ENCODE measurements at places on chromosomes 4 and X. TPM values are rescaled to one million over a fixed set of nuclear protein-coding genes. Genes with fewer than 3 reads are reported as not detected.

The TCEAL7 gene
- 74.0 TPM for total RNA-seq

The FGG gene
- not detected for total RNA-seq

The SPACA5 gene
- not detected for total RNA-seq

The RLIM gene
- 71.7 TPM for total RNA-seq

The PCYT1B gene
- 3.2 TPM for total RNA-seq

The STK32B gene
- 12.1 TPM for total RNA-seq

The PWWP3B gene
- 4.4 TPM for total RNA-seq

The GABRQ gene
- 1.5 TPM for total RNA-seq

The GATA1 gene
- not detected for total RNA-seq

DNA sequence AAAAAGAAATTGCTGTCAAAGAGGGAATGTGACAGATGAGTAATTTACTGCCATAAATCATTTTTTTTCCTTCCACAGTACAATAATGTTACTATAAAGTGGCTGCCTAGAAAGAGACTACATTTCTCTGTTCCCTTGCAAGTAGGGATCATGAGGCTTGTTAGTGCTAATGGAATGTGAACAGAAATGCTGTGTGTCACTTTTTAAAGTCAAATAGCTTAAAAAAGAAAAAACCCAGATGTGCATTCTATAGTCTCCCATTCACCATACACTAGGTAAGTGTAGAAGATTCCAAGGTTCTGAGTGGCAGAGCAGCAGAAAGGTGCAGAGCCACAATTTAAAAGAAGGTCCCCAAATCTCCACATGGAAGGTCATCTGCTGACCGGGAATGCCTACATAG is 328.4 kb downstream of the CAMK2D start:
- DNase-seq: no peak

DNA sequence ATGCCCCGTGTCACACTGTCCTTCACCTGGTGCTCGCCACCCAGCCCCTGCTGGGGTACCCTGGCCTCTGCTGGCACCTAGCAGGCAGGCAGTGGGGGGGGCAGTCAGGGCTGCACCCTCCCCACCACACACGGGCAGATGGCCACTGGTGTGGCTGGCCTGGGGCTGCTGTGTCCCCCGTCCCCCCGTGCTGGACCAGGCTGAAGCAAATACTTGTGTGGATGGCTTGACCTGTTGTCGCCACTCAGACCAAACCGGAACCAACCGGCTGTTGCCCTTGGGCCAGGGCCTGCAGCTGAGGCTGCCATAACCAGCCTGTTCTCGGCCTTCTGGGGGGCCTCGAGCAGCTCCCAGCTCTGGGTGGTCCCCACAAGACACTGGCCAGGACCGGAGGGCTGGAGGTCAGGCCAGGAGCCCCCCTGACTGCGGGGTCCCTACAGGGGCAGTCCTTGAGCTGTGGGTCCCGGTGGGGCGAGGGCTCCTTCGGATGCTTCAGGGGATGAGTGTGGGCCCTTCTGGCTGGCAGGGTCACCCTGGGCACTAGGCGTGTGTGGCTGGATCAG is 4.3 kb downstream of the FGFR3 start:
- no peak for DNase-seq

DNA sequence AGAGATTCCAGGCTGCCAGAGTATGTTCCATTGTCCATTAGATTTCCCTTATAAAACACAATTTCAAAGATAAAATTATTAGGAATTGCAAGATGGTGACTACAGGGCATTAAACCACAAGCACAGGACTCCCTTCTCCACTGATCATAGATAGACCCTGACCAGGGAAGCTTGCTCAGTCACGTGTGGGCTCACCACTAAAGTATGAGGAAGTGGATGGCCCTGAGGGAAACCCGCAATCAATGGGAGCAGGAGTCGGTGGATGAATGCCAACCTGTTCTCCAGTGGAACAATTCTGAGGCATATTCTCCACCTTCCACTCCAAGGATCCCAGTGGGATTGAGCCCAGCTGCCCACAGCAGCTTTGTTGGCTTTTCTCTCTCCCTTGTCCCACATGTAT is 515.7 kb downstream of the BCOR start:
- no peak for DNase-seq

- peak; percentile 36 for DNase-seq
Measured at GRCh38 chr4:159266981-159267868, 164.3 kb downstream of the RAPGEF2 start.

DNA sequence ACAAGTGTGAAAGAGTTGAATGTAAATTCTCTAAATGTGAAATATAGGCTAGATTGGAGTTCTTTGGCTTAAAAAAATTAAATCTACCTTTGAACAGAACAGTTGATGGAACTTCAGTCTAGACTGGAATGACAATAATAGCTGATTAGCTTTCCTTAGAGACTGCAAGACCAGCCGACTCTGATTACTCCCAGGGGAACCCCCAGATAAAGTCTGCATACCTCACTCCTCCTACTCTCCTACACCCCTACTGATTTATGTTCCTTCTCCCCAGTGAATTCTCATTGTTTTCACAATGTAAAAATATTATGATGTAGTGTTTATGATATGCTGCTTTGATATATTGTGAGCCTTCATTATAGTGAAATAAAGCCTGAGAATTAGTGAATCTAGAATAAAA is 241.3 kb downstream of the CFAP299 start:
- DNase-seq: no peak

DNA sequence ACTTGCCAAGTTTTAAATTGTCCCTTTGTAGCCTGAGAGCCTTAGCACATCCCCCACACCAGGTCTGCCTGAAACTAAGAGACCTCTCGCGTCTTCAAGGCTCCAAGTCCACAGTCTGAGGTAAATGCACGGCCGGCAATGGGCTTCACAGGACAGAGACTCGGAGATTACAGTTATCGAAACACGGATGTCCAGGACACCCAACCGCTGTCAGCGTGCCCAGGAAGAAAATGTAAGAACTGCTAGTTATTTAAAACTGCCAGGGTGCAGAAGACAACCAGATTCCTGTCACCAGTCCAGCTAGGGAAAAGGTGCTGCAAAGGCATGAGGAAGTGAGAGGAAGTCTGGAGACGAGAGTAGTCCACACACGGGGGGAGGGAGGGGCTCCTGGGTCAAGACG is 28.9 kb downstream of the ZNF827 start:
- DNase-seq: no peak

GRCh38 chr4:55251342-55251741 is 94.7 kb upstream of the SRD5A3 start:
- no peak for DNase-seq

DNA sequence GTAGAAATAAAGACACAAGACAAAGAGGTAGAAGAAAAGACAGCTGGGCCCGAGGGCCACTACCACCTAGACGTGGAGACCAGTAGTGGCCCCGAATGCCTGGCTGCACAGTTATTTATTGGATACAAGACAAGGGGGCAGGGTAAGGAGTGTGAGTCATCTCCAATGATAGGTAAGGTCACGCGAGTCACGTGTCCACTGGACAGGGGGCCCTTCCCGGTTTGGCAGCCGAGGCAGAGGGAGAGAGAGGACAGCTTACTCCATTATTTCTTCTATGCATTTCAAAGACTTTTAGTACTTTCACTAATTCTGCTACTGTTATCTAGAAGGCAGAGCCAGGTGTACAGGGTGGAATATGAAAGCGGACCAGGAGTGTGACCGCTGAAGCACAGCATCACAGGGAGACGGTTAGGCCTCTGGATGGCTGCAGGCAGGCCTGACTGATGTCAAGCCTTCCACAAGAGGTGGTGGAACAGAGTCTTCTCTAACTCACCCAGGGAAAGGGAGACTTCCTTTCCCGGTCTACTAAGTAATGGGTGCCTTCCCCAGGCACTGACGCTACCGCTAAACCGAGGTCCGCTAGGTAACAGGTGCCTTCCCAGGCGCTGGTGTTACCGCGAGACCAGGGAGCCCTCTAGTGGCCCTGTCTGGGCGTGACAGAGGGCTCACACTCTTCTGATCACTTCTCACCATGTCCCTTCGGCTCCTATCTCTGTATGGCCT is 44.9 kb downstream of the ZBTB49 start:
- DNase-seq: no peak

GRCh38 chr4:28792917-28793597 is 1927.1 kb upstream of the PCDH7 start:
- DNase-seq: no peak

DNA sequence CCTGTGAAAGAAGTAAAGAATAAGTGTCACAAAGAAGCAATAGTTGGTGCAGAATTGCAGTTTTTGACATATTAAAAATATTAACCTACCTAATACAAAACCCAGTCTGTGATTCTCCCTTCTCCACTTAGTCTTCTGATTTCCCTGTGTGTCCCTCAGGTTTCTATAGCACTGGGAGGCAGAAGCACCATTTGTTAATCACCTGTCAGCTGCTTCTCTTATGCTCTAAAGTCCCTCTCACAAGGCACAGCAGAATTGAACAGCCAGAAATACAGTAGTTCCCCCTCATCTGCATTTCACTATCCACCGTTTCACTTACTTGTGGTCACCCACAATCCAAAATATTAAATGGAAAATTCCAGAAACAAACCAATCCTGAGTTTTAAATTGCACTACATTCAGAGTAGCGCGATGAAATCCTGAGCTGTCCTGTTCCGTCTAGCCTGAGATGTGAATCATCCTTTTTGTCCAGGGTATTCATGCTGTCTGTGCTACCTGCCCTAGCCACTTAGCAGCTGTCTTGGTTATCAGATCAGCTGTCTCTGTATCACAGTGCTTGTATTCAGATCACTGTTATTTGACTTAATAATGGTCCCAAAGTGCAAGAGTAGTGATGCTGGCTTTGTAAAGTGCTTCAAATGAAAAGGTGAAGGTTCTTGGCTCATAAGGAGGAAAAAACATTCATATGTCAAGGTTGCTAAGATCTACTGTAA is 984.1 kb upstream of the GRID2 start:
- no peak for DNase-seq

DNA sequence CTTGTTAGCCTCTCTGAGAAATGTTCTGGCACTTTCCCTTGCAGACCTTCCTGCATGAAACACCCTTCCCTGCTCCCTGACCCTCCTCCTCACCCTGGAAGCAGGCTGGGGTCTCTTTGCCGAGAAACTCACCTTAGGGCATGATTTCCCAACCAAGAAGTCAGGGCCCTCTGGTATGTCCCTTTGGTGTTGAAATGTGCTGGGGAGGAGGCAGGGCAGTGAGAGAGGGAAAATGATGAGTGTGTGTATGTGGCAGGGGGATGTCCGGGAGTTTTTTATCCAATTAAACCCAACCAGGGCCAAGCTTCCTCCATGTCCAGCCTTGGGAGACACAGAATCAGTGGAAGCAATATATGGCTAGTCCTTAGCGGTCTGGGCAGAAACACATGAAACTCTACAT is 5.1 kb downstream of the ELF4 start:
- DNase-seq: no peak

- DNase-seq: no peak
Measured at GRCh38 chr4:158873795-158874401, 105.1 kb downstream of the FNIP2 start.

- no peak for DNase-seq
Measured at GRCh38 chrX:77719388-77719787, 66.6 kb downstream of the ATRX start.

- DNase-seq: no peak
Measured at GRCh38 chr4:102560115-102560514, 59.0 kb downstream of the NFKB1 start.

GRCh38 chr4:159017323-159018026 is 85.4 kb upstream of the RAPGEF2 start:
- no peak for DNase-seq

DNA sequence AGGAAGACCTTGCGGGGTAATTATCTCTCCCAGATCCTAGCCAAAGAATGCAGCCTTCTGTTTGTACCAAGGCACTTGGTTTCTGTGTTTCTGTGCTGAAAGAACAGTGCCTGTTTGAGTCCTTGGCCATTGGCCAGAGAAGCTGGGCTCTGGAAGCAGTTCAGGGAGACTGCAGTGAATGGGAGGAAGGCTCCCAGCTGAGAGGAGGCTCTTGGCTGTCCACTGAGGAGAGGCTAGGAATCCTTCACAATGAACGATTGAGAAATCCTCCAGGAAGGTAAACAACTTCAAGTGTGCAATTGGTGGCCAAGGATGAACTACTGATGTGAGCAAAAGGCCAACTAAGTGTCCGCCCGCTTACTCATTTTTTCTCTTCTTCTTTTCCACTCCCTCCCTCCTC is 61.3 kb downstream of the HS3ST1 start:
- peak; percentile 48 for DNase-seq

DNA sequence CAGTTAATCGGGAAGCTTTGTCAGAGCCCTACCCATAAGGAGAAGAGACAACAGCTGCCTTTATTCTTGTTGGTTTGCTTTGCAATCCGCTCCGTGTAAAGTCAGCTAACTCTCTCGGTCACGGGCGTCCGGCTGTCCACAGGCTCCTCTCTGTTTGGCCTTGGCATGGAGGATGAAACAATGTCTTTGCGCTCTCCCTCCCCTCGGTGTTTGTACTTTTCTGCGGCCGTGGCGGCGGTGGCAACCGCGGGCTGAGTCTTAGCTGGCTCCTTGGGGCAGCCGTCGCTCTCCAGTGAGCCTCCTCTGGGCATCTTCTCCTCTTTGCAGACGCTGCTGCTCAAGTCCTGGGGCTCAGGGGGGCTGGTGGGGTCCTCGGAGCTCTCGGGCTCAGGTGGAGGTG is 10.6 kb upstream of the IRAK1 start:
- DNase-seq: no peak

DNA sequence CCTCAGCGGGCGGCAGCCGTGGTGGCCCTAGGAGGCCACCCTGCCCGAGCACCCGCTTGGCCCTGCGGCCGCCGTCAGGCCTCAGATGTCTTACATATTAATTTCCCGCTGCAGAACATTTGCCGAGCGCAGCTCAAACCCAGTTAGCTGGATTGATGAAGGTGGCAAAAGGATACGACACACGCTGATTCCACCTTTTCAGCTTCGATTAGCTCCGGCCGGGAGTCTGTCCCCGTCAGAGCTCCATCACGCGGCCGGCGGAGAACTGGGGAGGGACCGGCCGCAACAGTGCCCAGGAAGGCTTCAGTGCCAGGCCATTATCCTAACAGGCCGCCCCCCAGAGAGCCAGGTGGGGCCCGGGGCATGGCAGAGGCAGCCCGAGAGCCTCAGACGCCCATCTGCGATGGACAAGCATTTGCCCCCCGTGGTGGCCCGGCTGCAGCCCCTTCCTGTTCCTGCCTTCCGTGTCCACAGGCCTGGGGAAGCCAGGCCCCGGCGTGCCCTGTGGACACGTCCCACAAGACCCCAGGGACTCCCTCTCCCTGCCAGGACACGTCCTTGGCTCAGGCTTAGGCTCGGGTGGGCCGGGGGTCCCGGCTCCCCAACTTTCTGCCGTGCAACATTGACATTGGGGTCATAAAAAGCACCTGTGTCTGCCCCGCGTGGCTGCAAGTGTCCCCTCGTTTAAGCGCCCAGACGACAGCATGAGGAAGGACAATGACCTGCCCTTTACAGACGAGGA is 133.8 kb upstream of the NKX1-1 start:
- DNase-seq: no peak

DNA sequence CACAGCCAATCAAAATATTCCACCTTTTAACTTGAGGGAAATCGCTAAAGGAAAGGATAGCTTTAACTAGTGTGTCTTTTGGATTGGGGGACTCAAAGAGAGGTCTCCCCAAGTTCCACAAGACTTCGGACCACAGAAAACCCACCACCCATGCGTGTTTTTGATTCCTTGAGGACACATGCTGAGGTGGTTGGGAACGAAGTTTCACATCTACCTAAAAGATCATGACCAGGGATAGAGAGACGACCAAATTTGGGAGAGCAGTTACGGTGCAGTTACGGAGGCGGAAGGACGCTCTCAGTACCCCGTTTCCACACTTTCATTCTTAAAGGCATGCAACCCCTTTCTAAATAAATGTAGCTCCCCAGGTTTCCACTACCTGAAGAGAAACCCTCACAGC is 1.1 kb downstream of the PCYT1B start:
- DNase-seq: no peak

Data from urinary bladder (tissue), 4 donors.